ENCODE measurements at places on chromosomes 5 and 9.

DNA sequence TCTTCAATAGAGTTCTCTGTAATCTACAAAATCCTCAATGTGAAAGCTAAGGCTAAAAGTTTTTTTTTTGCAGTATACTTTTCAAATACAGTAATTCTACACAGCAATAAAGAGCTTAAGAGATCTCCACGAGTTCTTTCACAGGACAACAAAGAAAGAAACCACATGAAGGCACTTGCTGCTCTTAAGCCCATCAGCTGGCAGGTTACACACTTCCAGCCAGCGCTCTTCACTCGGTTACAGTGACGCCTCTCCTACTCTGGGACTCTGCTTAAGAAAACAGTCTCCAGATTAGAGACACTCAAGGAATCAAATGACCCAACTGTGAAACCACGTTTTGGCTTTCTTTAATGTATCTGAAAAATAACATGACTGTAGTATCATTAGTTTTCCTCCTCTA lies 85.0 kb downstream of the ROR2 start:
- DNase-seq = no peak

- DNase-seq = no peak
These were observed 273.5 kb upstream of the IRX2 start for GRCh38 chr5:3024976-3025375.

- no peak for DNase-seq
These were observed 63.9 kb upstream of the TNFAIP8 start for GRCh38 chr5:119291877-119292276.

- peak; percentile 56 for DNase-seq
These were observed 13.4 kb upstream of the GRHPR start for GRCh38 chr9:37408933-37409710.

DNA sequence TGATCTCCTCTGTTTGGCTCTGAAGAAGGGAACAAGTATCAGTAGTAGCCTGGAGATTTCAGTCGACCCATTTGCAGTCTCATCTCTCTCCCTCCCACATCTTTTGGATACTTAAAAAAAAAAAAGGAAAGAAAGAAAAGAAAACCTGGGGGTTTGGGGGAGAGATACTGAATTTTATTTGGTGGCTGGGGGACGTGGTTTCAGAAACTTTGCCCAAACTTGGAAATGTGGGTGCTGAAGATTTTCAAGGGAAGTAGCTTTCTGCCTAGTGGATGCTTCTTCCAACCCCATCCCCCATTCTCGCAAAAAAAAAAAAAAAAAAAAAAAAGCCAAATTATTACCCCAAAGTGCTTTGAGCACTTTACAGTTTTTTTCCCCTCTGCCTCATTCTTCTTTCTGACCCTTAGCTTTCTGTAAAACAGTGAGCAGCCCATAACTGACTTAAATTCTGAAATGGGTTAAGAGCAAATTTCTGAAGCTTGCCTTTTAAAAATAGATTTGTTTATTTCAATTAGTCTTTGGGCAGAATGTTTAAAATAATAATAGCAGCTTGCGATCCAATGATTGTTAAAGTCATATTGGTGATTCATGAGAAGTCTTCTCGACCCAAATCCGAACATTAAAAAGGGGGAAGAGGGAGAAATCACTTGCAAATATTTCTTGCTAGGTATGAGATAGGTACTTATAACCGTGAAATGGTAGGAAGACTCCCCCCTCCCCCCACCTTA lies 894 bp downstream of the FST start:
- no peak for DNase-seq

- no peak for DNase-seq
These were observed 163.5 kb downstream of the SEMA6A start for GRCh38 chr5:116411101-116411571.

- no peak for DNase-seq
These were observed 207.4 kb downstream of the PAPPA start for GRCh38 chr9:116360989-116361388.

- no peak for DNase-seq
These were observed 2.1 kb downstream of the ZDHHC11 start for GRCh38 chr5:848671-849111.

GRCh38 chr5:38739011-38739704 lies 106.7 kb upstream of the OSMR start:
- DNase-seq = no peak

DNA sequence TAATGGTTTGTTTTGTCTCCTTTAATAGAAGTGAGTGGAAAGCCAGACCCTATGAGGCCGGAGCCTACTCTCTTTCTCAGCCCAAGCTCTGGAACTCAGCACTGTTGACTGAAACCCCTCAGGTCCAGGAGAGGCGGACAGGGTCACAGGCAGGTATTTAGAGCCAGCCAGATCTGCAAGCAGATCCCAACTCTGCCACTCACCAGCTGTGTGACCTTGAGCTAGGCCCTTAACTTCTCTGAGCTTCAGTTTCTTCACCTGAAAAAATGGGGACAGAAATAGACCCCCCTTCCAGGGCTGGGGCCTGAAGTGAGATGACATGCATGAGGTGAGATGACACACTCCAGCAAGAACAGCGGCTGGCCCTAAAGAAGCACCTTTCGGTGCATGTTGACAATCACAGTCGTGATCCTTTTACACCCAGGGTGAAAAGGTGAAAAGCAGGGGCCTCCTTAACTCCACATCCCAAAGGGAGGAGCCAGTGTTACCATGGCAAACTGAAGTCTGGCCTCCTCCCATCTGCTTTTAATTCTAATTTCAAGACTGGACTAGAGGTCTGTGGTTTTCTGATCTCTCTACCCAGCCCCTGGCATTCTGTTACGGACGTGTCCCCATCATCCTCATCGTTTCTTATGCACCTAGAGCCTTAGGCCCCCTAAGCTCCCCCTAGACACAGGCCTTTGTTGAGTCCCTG lies 27.2 kb downstream of the MORN5 start:
- no peak for DNase-seq

- DNase-seq = no peak
These were observed 754 bp downstream of the DCAF12 start for GRCh38 chr9:34125681-34126206.

DNA sequence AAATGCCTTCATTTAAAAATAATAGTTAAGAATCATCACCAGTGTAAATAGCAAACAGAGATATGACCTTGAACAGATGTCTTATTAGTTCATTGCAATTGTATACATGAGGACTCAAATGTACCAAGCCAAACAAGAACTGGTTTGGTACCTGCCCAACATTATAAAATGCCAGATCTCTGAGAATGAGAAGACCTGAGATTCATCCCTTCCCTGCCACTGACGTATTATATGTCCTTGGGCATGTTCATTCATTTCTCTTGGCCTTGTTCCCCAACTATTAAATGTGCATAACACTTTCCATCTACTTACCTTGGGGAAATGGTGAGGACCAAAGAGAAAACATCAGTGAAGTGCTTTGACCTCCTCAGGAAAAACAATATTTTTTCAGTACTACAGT lies 33.6 kb upstream of the ERBIN start:
- DNase-seq = no peak

- DNase-seq = no peak
These were observed 71.1 kb upstream of the NR3C1 start for GRCh38 chr5:143474616-143475015.

GRCh38 chr5:56522960-56523359 lies 289.8 kb upstream of the ANKRD55 start:
- no peak for DNase-seq

- no peak for DNase-seq
These were observed 86.7 kb upstream of the TAS2R1 start for GRCh38 chr5:9716838-9717281.

- no peak for DNase-seq
These were observed 100.3 kb upstream of the RAPGEF1 start for GRCh38 chr9:131840220-131840619.

DNA sequence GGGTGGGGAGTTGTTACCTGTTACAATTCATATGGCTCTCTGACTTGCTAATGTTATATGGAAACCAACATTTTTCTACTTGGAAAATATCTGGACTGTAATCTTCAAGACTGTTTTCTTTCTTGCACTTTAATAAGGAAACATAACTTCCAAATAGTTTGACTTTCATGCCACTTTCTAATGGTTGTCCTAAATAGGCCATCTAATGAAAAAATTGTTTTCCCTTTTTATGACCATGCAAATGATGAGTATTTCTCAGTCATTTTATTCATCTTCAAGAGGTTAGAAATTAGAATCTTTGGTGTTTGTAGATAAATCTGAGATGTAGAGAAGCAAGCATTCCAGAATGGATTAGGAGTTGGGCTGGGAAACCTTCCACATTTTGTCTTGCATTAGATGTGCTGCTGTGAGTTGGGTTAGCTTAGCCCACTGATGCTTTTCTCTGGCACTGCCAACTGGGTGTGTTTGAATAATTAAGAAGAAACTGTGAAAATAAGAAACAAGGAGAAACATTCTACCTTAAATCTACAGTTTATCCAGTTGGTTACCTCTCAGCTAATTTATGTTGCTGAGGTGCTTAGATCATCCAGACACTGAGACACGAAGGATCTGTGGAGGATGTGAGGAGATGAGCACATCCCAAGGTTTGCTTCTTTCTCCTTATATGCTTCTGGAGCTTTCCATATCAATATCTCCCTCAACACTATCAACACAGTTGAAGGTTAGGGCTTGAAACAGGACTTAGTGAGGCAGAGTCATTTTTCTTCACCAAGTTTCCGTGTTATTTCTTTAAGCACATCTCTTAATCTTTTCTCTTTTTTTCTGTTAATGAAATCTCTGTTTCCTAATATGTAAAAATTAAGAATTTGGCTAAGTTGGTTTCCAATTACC lies 2.7 kb downstream of the RASGRF2 start:
- no peak for DNase-seq

GRCh38 chr9:109439378-109440116 lies 58.6 kb downstream of the PTPN3 start:
- no peak for DNase-seq

- DNase-seq = no peak
These were observed 9.0 kb downstream of the FBP1 start for GRCh38 chr9:94630281-94630680.

- DNase-seq = no peak
These were observed 429.6 kb upstream of the ZNF608 start for GRCh38 chr5:125176005-125176390.

- no peak for DNase-seq
These were observed 179.4 kb downstream of the PJA2 start for GRCh38 chr5:109230369-109230768.

GRCh38 chr9:89814340-89815040 lies 209.7 kb downstream of the GADD45G start:
- no peak for DNase-seq

DNA sequence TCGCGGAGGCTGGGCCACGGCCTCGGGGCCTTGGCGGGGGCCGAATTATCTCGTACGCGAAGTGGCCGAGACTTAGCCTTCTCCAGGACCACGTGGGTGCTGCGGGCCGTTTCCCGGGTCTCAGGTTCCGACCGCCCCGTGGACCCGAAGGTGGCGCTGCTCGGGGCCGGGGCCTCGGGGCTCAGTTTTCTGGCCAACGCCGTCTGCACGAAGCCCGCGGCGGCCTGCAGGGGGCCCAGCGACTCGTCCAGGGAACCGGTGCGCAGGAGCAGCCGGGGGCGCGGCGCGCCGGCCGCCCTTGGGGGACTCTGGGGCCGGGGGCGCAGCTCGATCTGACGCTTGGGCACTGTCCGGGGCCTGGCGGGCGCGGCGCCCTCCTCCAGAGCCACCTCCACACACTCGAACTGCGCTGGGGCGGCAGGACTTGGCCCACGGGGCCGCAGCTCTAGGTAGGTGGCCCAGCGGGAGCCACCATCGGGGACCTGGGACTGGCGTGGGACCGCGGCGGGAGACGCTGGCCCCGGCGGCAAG lies 716 bp downstream of the PROB1 start:
- DNase-seq = no peak

DNA sequence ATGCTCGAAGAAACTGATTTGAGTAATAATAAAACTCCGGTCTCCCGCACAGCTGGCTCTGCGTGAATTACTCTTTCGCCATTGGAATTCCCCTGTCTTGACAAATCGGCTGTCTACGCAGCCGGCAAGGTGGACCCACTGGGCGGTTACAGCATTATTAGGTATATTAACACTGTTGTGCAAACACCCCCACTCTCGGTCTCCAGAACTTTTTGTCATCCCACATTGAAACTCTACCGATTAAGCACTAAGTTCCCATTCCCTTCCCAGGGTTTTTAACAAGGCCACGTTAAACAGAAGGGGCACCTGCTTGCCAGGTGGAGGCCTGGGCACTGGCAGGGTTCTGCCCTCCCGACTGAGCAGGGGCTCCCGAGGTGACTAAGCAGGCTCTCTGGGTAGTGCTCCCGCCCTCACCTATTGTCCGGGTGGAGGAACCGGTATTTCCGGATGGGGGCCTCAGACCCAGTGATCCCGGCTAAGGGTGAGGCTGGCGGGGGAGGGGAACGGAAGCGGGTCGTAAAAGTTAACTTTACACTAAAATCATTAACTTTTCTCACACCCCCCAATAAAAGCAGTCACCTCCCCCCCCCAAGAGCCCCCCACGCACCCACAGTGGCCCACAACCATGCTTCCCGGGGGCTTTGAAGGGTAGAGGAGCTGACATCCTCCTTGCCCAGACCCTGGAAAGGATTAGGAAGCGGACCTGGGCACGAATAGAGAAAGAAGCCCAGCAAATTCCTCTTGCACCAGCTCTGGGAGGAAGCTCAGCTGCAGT lies 53.5 kb upstream of the TJP2 start:
- no peak for DNase-seq

GRCh38 chr9:100473276-100474081 lies 530 bp downstream of the TMEFF1 start:
- DNase-seq = no peak

DNA sequence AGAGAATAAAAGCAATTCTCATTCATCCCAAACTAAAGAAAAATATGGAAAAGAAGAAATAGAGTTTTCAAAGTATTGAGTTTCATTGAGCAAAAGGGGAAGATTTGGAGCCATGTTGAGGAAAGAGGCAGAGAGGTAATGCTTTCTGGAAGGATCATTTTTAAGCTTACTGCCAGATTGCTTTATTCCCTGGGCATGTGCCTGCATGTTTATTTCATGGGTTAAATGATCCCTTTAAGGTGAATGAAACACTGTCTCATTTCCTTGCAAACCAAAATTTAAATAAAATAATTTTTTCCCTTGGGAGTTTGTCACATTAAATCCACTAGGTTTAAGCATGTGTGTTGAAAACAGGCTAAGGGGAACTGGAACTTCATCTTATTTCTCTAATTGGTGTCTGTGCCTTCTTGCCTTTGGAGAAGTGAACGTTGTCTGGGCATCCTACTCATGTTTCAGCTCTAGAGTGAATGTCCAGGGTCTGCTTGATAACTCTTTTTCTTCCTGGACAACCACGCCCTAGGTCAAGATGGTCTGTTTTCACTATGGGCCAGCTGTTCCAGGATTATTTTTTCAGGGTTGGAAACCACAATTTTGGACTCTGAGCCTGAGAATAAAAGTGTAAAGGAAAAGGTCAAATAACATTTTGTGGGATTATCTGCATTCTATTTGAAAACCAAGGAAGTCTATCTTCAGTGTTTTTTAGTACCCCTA lies 114.1 kb upstream of the ELL2 start:
- no peak for DNase-seq

All from esophagus squamous epithelium (tissue), 5 donors.